ENCODE measurements at places on chromosomes 5 and 9.

DNA sequence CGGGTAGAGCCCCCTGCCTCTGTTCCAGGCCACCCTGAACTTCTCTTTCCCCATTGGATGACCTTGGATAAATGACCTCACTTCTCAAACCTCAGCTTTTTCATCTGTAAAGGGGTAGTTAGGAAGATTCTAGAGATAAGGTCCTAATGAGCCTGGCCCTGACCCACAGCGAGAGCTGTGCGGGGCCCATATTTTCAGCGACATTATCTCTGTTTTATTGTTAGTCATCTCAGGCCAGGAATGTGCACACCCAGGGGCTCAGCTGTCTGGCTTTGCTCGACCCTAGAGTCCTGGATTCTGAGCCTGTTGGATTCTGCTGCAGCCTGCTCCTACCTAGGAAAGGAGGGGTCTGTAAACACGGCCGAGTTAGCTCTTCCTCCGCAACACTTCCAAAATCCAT, 81.2 kb upstream of the LMX1B start:
- no peak for DNase-seq

GRCh38 chr9:2395814-2396612, 225.6 kb upstream of the VLDLR start:
- DNase-seq = no peak

DNA sequence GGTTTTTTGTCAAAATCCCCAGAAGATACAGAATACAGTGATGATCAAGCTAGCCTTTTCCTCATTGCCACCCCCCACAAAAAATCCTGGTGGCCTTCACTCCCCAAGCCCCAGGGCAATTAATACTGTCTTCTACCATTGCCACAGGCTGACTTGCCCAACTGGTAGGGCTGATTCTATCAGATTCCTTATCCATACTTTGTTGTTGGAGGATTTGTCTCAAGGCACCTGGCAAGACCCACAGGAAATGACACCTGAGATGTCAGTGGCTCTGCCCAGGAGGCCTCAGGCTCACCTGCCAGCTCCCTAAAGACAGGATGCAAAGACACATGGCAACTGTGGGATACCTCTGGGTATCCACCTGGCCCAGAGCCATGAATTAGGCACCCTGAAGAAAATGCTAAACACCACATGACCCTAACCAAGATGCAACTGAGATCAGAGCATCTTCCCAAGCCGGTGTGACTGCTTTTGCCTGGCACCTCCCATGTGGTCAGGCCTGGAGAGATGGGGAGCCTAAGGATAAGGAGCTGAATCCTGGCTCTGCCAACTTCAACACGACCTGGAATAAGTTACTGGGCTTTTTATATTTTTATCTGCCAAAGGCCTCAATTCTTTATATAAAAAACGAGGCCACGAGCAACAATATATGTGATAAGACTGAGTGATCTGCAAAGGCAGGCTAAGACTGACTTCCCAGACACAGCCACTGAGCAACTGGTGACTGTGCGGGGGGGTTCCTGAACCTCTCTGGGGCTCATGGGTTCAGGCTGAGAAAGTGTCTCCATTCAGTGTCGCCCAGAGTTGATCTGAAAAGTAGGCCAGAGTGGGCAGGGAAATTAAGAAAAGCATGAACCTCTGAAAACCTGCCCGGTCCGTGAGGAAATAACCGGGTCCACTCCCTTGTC, 944 bp downstream of the ATOX1 start:
- DNase-seq = no peak

GRCh38 chr9:75198436-75198835, 110.1 kb downstream of the OSTF1 start:
- no peak for DNase-seq

DNA sequence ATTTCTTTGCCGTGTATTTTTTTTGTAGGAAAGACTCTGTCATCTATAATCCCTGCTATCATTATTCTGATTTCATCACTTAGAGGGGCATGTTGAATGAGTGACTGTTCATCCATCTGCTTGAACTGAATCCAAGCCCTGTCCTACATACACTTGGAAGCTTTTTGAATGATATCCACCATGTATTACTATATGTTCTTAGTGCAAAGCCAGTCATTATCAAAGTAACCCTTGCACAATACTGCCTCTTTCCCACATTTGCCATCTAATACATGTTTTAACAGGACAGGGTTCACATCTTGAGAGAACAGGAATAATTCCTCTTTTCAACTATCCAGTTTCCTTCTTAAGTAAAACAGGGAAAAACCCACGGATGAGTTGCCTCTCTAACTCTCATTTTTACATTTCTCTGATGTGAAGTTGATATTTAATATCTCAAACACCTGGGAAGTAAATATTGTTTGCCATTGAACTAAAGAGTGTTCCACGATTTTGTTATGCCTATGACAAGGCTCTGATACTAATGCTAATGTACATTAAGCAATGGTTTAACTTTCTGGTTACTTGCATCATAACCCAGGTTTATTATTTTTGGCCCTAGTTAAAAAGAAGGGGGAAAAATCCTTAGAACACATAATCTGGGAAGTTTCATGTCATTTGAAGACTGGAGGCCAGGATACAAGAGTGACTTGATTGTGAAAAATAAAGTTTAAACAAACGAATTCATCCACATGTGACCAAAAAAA, 103.7 kb upstream of the TARS1 start:
- DNase-seq = no peak

GRCh38 chr5:2574155-2574554, 177.3 kb downstream of the IRX2 start:
- DNase-seq = no peak
